ENCODE measurements at places on chromosomes 2 and 18.

- DNase-seq: no peak
Observed at GRCh38 chr2:9715238-9715637, 84.4 kb upstream of the YWHAQ start.

GRCh38 chr2:27977731-27978312 is 87.3 kb downstream of the BABAM2 start:
- DNase-seq: peak; percentile 86

DNA sequence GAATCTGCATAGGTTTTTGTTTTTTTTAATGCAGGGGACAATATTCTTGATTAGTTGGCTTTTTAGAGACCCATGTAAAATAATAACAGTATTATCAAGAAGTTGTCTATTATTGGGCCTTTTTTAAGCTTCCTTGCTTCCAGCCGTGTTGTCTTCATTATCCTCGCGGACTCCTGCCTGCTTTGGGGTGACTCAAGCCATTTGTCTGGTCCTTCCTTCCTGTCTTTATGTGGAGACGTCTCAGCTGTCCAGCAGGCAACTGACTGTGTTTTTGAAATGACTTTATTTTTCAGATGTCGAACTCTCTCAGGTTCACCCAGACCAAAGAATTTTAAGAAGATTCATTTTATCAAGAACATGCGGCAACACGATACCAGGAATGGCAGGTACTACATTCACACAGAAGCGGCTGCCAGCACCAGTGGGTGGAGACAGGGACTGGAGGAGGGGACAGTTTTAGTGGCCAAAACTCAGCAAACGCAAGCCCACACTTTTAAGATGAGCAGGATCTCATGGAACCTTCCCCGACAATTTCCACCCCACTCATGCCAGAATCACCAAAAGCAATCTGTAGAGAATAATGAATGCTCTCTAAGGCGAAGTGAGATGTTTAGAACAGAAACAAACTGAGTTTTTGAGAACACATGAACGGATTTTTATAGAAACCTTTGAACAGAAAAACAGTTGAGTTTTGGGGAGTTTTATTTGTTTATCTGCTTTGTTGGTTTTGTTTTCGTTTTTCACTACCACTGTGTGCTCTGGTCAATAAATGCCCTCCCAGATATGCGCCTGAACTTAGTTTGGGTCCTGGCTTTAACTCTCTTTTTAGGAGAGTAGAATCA is 59.1 kb downstream of the CABLES1 start:
- DNase-seq: no peak

DNA sequence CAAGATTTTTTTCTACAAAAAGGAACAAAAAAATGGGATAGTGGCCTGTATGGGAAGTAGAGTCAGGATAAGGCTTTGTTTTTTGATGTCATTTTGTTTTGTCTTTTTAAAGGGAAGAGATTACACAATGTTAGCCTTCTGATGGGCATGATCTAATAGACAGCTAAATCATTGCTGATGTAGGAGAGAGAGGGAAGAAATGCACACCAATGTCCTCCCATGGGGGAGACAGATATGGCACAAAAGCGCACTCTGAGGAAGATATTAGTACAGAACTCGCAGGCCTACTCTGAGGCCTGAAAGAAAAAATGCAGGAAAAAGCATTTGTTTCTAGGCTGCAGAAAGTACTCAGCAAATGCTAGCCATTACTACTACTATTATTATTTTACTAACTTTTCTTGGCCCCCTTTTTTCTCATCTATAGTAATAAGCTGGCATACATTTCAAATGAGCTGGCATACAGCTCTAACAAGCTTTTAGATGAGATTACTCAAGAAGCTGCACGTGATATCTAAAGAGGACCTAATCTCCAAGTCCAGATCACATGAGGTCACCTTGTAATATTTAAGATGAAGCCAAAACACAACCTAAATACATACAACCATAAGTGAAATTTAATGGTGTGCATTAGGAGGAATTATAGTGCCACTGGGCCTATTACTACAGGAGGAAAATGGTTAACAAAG is 269.4 kb upstream of the TANK start:
- no peak for DNase-seq

GRCh38 chr2:30897539-30897938 is 90.3 kb upstream of the CAPN13 start:
- DNase-seq: no peak

GRCh38 chr18:38826247-38826646 is 1260.6 kb upstream of the CELF4 start:
- no peak for DNase-seq

GRCh38 chr2:88857951-88858411 is 166.5 kb downstream of the RPIA start:
- peak; percentile 19 for DNase-seq

GRCh38 chr2:170924969-170925368 is 4.1 kb upstream of the GORASP2 start:
- DNase-seq: no peak

DNA sequence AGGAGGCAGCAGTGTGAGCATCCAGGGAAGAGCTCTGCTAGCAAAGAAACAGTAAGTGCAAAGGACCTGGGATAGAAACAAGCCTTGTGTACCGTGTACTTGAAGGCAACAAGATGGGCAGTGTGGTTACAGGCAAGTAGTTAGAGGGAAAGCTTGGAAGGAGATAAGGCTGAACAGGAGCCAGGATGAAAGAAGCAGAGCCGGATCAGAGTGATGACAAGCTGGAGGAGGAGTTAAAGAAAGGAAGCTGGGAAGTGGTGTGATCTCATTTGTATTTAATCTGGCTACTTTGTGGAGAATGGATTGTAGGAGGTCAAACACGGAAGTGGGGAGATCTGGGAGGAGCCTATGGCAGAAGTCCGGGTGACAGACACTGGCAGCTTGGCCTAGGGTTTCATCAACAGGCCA is 44.7 kb upstream of the VPS54 start:
- DNase-seq: peak; percentile 26

- DNase-seq: peak; percentile 25
Observed at GRCh38 chr2:187215532-187216240, 232.4 kb downstream of the CALCRL start.

DNA sequence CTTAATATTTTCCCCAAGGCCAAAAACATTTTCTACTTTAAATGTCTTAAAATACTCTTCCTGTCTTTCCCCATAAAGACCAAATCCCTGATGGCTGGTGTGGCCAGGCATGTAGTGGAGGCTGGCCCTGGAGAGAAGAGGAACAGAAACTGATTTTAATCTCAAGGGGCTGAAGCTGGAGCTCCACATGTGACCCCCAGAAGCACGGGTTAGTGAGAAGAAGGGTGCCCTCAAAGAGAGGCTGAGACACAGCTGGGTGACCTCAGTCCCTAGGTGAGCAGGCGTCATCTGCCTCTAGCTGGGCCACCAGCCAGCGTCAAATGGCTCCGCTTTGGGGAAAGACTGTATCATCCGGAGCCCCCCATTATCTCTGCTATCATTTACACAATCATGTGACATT is 19.3 kb upstream of the TMEM18 start:
- DNase-seq: no peak
